ENCODE measurements at places on chromosomes 12 and 14.

GRCh38 chr14:68701001-68701741 lies 91.7 kb downstream of the ZFP36L1 start:
- no peak for DNase-seq

DNA sequence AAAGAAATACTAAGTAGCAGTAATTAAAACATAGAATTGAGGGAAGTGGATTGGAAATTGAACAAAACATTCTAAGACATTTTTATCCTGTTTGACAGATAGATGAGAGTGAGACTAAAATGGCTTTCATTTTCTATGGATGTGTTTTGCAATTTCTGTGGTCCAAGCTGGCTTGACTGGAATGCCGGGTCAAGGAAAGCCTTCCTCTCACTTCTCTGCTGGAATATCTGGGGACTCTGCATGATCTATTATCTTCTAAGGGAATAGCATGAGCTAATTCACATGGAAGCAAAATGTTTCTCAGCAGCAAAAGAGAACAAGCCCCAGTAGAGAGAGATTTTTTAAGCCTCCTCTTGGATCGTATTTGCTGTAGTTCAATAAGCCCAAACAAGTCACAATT lies 407.9 kb upstream of the ATXN7L3B start:
- DNase-seq, result no peak

GRCh38 chr12:68240079-68240478 lies 13.3 kb downstream of the IL22 start:
- peak; percentile 91 for DNase-seq

DNA sequence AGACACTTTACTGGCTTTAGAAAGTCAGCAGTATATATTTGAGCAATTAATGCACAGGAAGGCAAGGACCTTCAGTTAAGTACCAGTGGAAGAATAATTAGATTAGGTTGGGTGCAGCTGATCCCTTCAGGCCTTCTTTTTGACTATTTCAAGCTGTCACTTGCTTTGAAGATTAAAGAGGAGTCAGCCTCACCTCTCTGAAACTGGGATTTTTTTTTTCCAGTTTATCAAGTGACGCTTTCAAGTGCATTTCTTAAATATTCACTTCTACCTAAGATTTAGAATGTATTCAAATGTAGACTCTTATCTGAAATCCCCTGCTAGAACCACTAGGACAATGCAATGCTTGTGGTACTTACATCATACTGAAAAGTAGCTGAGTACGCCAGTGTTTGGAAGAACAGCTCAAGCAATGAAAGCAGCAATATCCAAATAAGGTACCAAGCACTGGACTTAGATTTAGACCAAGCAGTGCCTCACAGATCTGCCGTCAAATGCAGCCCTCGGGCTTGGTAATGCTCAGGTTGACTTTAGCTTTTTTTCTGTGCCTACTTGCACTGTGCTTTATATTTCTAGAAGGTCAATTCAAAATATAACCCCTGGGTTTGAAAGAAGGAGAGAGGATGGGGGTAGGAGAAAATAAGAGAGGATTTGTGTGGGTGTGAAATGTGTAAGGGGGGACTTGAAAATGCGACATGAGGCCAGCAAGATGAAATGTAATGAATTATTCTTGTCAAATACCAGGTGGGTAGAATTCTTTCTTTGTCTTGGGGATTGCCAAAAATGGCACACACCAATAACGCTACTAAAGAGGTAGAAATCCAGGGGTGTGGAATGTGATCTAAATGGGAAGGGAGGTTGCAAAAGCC lies 3.7 kb upstream of the FERMT2 start:
- DNase-seq, result no peak

DNA sequence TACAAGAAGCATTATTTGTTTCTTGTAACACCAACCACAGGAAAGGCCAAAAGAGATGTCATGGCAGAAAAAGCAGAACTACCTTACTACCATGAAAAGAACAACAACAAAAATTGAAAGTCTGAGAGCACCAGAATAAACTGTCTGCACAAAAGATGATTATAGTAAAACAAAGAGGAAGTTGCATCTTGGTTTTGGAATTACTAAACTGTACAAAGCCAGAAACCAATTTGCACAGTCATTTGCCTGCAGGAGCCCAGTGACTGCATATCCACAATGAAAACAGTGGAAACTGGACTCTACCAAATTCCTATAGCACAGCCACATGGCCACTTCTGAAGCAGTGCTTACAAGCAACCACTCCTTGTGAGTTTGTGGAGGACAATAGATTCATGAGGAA lies 276.2 kb downstream of the SSPN start:
- DNase-seq, result no peak

GRCh38 chr12:114547636-114548035 lies 136.3 kb downstream of the TBX3 start:
- DNase-seq, result no peak

GRCh38 chr14:100670017-100670752 lies 56.5 kb upstream of the DLK1 start:
- DNase-seq, result no peak

- DNase-seq, result no peak
Measured at GRCh38 chr12:71661977-71662530, 1.6 kb downstream of the ZFC3H1 start.

GRCh38 chr14:105537580-105538474 lies 11.4 kb downstream of the TMEM121 start:
- no peak for DNase-seq

DNA sequence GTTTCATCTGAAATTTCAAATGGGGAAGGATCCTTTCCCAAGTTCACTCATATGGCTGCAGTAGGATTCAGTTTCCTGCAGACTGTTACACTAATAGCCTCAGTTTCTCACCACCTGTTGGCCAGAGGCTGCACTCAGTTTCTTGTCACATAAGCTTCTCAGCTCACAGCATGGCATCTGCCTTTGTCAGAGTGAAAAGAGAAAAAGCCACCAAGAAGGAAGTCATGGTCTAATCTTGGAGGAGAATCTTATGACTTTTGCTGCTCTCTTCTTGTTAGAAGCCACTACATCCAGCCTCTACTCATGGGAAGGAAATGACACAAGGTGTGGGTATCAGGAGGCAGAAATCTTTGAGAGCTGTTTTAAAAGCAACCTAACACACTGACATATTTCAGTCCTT lies 39.4 kb upstream of the BTG1 start:
- DNase-seq, result no peak

GRCh38 chr12:14614704-14615121 lies 47.0 kb upstream of the PLBD1 start:
- no peak for DNase-seq

DNA sequence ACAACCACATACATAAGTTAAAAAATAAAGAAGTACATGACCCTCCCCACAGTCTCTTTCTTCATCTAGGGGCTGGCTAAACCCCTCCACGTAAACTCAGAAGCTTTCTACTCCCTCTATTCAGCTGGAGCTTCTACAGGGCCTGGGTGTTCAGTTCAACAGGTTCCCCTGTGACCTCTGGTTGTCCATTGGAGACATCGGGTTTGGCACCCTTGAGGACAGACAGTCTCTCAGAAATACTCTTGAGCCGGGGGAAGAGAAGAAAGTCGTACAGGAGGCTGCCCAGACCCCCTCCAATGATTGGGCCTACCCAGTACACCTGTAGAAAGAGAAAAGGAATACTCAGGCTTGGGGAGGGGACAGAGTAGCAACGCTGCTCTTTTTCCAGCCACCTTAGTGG lies 1.9 kb upstream of the TIMELESS start:
- no peak for DNase-seq

- no peak for DNase-seq
Measured at GRCh38 chr14:38623661-38624060, 367.8 kb upstream of the CLEC14A start.

- DNase-seq, result no peak
Measured at GRCh38 chr14:50615056-50615455, 53.0 kb downstream of the SAV1 start.

- no peak for DNase-seq
Measured at GRCh38 chr14:65243766-65244442, 141.6 kb upstream of the MAX start.

DNA sequence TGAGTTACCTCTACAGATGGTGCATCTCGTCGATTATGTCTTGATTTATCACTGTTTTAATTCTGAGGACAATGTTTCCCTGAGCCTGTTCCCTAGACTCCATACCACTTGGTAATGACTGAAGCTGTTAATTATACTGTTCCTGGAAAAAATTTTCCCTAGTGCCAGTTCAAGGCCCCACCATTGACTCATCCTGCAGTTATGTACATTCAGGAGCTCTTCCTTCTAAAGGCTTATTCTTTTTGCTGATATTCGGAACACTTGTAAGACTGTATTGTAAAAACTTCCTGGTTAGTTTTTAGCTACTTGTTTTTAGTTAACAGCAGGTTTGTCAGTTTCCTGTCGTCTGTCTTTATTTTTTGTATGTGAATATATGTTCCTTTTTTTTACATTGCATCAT lies 30.4 kb upstream of the PPP2R5E start:
- DNase-seq, result no peak

DNA sequence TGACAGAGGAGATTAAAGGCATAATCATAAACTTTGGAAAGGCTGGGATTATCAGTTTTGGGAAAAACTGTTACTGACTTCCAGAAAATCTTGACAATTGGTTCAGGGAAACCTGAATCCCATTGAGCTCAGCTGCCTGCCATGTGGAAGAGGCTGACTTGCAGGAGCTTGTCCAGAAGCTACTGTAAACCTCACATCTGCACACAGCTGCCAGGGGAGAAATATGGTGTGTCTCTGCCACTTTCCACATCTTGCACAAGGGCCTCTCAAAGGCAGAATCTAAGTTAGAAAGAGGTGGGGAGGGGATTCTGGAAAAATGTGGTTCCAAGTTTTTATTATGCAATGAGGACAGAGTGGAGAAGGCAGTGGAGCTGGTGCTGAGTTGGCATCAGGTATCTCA lies 8.7 kb upstream of the BHLHE41 start:
- DNase-seq, result no peak

DNA sequence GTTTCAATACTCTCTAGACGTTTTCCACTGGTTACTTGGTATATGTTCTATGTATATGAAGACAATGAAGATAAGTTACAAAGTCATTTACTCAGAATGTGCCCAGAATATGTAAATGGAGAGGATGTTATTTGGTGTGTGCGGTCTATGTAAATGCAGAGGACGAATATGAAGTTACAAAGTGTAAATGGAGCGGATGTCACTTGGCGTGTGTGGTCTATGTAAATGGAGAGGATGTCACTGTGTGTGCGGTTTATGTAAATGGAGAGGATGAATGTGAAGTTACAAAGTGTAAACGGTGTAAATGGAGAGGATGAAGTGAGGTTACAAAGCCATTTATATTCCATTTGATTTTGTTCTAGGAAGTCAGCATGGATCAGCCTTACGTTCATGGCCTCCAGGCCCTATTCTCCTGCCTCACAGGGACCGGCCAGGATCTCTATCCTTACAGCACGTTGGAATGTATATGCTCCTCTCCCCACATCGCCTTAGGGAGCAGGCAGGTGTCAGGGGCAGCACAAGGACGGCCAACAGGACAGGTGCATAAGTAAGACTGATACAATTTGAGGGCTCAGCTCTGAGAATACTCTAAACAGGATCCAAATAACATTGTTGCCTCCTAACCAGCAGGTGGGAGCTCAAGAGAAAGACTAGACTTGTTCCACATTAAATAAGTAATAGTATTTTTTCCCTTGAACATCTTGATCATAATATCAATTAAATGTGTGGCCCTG lies 42.4 kb downstream of the GLRX5 start:
- DNase-seq, result no peak

GRCh38 chr12:41213648-41214047 lies 25.5 kb downstream of the PDZRN4 start:
- DNase-seq, result no peak

DNA sequence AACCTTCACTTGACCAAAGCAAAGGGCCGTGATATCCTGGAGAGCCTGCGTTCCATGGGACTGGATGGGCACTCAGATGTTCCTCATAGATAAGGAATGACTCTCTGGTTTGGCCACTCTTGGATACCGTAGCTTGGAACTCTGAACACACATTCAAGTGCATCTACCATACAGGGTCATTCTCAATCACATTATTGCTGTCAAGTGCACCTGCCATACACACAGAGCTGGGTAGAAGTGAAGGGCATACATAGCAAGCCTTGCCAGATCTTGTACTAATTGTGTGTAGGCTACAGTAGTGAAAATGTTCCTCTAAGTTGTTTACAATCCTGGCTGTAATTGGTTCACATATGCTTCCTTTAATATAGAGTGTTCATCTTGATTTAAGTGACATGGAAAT lies 58.3 kb downstream of the PELI2 start:
- DNase-seq, result no peak

GRCh38 chr12:115918763-115919162 lies 358.7 kb downstream of the MED13L start:
- no peak for DNase-seq

- DNase-seq, result no peak
Measured at GRCh38 chr12:90333939-90334338, 621.0 kb downstream of the CCER1 start.

- DNase-seq, result no peak
Measured at GRCh38 chr12:7019043-7019569, 830 bp upstream of the LPCAT3 start.

DNA sequence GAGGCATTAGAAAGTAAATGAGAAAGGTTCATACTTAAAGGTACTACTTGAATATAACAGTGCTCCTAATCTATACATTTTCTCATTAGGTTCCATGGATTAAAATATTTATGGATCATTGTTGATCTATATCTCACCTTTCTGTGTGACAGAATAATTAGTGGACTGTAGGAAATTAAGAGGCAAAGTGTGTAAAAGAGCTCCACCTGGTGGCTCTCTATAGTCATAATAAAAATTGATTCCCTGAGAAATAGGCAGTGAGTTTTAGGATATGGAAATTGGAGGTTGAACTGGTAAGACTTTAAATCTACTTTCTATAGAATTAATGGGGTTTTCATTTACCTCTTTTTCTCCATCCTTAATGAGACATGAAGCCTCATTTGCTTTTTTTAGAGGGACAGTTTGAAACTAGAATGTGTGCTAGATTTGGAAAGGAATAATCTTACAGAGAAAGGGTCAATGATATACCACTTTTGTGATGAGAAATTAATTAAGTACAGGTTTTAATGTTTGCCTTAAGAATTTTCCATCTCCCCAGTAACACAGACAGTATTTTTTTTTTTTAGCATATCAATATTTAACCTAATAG lies 11.8 kb upstream of the DERA start:
- DNase-seq, result no peak

DNA sequence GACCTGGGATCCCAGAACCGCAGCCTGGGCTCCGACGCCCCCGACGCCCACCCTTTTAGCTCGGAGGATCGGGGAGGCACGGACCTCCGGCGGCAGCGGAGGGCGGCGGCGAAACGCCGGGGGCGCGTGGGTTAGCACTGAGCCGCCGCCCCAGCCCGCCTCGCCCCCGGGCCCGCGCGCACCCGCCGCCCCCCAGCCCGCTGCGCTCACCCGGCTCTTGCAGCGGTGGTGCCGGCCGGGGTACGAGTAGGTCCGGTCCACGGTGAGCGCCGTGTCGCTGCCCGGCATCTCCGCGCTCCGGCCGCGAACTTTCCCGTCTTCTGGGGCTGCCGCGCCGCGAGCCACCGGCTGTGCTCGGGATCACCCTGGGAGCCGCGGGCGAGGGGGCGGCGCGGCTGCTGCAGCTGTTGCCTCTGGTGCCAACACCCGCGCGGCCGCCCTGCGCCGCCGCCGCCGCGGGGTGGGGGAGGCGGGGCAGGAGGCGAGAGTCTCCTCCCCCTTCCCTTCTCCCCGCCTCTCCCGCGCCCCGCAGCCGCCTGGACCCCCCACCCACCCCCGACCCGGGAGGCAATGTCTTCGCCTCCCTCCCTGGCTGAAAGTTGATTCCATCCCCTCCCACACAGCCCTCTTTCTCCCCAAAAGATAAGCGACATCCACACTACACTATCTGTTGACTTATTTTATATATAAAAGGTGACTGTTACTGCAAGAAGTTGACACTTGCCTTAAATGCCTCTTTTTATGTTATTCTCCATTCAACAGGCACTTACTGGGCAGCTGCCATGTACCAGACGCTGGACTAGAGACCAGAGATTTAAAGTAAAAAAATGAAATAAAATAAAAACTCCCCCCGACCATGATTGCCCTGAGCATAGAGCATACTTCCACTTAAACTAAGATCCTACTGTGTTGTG lies at the start of gene TMCC3:
Gene TMCC3, minus strand, starts transcription at position 415 of the 914 bp plus-strand sequence. Its CDS starts 127 bp downstream, at position 288.
- DNase-seq, result no peak

Data from GOT3 (cell line).